ENCODE measurements at places on chromosomes 5 and 9.

DNA sequence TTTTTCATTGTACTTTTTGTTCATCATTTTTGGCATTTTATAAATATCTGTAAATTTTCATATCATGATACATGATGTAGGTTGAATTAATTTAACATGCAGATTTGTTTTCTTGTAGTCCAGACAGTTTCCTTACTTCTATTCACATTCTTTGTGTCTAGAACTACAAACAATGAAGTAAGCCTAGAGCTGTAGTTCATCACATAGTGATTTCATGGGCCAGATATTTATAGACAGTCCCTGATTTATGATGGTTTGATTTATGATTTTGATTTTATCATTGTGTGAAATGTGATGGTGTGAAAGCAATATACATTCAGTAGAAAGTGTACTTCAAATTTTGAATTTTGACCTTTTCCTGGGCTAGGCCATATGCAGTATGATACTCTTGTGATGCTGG is 139.0 kb downstream of the ARHGEF28 start:
- no peak for DNase-seq

GRCh38 chr5:82537687-82538306 is 259.6 kb upstream of the RPS23 start:
- DNase-seq: no peak

DNA sequence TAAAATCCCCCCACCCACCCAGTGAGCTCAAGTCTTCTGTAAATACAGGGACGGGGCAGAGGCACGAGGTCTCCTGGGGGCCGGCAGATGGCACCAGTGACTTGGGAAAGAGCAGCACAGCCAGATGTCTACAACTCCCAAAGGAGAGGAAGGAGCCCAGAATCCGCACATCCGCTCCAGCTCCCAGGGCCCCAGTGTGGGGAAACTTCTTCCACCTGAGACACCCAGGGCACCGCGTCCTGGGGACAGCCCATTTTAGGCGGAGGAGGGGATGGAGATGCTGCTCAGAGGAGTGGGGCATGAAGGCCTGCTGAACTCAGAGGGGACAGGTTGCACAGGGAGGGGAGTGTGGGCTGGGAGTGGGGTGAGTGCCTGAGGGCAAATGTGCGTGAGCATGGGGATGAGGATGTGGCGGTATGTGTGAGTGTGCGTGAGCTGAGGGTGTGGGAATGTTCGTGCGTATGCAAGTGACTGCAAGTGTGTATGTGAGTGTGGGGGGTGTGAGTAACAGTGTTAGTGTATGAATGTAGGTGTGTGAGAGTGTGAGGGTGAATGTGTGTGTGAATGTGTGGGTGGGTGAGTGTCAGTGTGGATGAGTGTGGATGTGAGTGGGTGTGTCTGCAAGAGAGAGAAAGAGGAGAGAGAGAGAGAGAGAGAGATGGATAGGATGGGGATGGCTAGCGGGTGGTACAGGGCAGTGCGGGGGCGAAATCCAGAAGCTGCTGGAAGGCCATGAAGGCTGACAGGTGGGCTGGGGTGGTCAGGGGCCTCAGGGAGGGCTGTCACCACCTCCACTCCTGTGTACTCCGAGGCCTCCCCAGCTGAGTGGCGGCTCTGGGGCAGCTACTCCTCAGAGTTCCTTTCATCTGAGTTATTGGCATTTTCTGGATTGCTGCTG is 63.5 kb downstream of the DUSP1 start:
- peak; percentile 83 for DNase-seq

DNA sequence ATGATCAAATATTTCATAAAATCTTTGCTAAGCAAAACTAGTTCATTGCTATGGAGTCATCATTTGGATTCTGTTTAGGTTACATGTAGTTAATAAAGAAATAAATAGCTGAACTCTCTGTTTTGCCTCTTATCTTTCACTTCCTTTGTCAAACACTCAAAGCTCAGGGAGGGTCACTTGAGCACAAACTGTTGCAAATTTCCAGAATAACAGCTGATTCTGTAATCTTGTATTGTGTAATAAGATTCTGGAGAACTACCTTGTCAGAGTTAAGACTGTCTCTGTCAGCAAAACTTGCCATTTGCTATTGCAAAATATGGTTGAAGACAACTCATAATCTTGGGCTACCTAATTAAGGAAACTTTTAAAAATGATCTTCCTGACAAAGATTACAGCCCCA is 182.0 kb upstream of the MOCS2 start:
- no peak for DNase-seq

DNA sequence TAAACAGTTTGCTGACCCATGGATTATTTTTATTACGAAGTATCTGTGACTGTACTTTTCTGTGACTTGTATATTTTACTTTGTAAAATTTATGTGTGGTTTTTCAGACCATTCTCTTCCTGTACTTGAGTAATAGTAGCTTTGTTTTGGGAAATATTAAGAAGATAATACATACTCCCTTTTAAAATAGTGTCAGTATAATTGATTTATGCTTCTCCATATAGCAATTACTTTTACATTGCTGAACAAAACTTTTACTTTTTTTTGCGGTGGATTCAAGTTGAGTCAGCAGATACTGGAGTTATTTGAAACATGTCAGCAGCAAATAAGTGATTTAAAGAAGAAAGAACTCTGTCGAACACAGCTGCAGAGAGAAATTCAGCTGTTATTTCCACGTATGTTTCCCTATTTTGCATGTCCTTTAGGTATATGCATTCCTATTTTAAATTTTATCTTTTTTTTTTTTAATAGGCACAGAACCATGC is 28.4 kb downstream of the TENT2 start:
- DNase-seq: no peak

DNA sequence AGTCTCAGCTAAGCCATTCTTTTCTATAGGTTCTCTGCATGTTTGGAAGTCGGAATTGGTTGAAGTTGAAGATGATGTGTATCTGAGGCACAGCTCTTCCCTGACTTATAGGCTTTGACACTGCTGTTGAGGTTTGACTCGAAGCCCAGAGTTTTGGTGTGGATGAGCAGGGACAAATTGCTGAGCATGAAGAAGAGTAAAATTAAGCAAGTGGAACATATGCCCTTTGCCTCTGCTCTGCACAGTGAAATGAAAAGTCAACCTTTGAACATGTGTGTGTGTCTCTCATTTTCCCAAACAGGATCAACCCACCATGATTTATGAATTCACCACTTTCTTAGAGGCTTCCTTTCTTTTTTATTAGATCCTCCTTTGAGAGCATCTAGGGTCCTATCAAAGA is 8.5 kb downstream of the HMHB1 start:
- no peak for DNase-seq

GRCh38 chr5:68382640-68383039 is 167.1 kb downstream of the PIK3R1 start:
- DNase-seq: no peak

GRCh38 chr9:95023217-95024003 is 294.1 kb downstream of the FANCC start:
- DNase-seq: no peak

GRCh38 chr9:110089681-110090370 is 118.1 kb downstream of the C9orf152 start:
- DNase-seq: no peak

DNA sequence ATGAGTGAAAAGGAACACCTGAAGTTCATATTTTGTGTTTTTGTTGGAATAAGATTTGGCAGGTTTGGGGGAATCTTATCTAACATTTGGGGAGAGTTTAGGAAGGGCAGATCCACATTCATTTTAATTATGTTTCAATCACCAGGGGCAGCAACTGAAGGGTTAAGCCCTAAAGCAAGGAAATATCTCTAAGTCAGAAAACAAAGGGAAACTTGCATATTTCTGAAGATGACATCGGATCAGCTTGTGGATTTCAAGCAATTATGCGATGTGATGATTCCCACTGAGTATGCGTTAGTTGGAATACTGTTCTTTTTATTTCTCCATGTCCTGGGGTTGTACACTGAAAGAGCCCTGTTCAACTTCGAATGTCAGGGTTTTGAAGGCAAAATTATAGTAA is 59.8 kb upstream of the NFIB start:
- DNase-seq: no peak

DNA sequence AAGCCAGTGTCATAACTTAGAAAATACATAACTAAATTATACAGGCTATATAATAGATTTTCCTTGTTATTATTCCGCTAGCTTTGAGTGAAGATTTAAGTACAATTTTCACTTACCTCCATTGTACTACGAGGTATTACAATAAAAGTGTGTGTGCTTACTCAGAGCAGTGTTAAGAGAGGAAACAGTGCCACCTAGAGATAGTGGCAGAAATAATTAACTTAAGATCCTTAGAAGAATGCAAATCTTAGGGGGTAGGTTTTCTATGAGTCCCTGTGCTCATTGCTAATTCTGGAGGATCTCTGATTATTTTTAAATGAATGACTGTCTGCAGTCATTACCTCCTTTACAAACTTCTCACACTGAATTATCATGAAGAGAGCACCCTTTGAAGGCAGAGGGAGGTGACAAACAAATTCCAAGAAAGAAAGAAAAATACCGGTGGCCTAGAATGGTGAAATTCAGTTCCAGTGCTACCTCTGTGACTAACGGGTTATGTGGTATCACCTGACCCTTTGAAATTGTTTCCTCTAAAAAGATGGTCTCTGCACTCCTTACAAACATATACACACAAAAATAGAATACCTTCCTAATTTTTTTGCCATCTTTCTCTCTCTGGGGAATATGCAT is 379.8 kb downstream of the TRIM36 start:
- DNase-seq: no peak

- peak; percentile 15 for DNase-seq
Measured at GRCh38 chr9:12702160-12702758, 9.1 kb downstream of the TYRP1 start.
